ENCODE measurements at places on chromosomes 7 and 10.

GRCh38 chr7:117800406-117800805, 72.8 kb downstream of the CTTNBP2 start:
- no peak for DNase-seq

DNA sequence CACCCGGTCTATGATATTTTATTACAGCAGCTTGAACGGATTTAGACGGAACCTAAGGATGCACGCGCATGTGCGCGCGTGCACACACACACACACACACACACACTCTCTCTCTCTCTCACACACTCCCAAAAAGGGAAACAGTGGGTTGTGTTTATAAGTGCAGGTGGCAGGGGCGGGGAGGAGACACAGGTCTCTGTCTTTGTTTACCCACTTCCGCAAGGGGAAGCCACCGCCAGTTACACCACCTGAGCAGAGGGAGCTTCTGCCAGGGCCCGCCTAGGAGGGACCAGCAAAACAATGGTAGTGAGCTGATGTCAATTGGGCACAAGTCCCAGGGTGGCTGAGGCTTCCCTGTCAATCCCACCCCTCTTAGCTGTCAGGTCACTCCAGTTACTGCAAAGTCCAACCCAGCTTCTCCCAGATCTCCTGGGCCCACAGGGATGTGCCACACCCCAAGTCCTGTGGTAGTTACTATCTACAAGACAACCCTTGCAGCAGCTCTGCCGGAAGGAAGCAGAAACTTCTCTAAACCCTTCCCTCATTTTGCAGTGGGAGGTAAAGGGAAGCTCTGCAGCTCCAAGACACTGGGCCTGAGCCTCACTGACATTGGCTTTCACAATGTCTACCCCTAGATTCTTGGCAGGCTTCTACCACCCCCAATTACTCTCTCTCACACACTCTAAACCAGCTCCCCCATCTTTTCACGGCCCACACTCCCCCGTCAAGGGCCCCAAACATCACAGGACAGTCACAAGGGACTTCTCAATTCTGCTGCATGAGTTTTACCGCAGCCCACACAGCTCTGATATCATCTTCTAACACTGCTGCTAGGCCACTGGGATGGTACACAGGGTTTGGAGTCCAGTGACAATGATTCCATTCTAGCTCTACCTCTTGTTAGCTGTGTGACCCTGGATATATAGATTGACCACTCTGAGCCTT, 17.6 kb downstream of the ANXA11 start:
- no peak for DNase-seq

DNA sequence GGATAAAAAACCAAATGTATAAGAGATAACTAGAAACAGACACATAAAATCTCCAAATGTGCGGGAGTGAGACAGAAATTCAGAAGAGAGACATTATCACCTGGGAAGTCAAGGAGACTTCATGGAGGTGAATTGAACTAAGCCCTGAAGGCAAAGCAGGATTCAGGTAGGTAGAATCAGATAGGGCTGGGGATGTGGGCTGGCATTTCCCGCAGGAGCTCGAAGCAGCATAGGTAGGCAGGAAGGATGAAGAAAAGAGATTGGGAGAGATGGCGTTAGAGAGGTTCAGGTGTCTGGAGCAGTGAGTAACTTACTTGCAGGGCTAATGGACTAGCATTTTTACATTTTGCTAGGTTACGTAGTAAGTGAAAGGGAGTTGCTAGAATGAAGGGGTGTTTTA, 58.2 kb upstream of the NRP1 start:
- DNase-seq, result no peak

GRCh38 chr10:9645404-9645803, 1372.3 kb upstream of the CELF2 start:
- no peak for DNase-seq

GRCh38 chr7:28001896-28002295, 178.7 kb downstream of the JAZF1 start:
- no peak for DNase-seq

- DNase-seq, result no peak
These were observed 159.4 kb upstream of the COBL start for GRCh38 chr7:51476026-51476425.

DNA sequence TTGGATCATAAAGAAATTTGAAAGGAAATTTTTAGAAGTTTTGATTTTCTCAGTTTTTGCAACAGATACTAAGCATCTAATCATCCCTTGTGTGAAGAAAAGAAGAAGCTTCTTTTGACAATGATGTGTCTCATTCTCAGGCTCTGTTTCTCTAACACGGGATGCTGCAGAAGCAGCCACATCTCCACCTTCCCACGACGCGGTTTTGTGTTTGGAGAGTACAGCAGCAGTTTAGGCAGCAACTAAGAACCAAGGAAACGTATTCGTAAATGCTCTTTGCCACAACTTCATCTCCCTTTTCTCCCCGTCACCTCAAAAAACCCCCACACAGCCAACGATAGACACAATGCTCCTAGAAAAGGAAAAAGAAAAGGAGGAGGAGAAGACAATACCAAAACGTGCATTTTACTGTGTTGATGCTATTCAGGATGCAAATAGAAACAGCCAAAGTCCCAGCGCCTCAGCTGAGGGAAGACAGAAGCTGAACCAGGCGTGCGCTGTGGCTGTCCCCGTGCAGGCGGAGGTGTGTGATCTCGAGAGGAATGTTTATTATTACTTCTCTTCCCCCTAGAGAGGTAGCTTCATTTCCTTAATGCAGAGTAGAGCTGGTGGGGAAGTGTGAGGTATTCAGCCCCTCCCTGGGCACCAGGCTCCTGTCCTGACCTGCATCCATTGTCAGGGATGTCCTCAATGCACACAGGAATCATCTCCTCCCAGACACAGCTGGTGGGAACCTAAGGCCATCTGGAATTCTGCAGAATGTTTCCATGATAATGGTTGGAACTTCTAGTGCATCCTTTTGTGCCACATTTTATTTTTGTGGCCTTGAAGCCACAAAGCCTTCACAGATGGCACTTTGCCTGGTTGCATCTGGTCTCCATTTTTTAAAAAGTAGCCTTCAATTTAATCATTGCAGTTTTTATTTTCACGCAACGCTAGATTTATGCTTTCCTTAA, 174.6 kb upstream of the KLF6 start:
- no peak for DNase-seq

GRCh38 chr7:93051660-93052059, 66.1 kb downstream of the SAMD9 start:
- DNase-seq, result no peak
